AG20443 (cell line): ENCODE measurements at places on chromosomes 12 and 14.
A peak's percentile ranks its signal among the peaks of the same experiment; 100 is the strongest.

- no peak for DNase-seq
Measured at GRCh38 chr12:105109465-105110212, 2.1 kb downstream of the WASHC4 start.

DNA sequence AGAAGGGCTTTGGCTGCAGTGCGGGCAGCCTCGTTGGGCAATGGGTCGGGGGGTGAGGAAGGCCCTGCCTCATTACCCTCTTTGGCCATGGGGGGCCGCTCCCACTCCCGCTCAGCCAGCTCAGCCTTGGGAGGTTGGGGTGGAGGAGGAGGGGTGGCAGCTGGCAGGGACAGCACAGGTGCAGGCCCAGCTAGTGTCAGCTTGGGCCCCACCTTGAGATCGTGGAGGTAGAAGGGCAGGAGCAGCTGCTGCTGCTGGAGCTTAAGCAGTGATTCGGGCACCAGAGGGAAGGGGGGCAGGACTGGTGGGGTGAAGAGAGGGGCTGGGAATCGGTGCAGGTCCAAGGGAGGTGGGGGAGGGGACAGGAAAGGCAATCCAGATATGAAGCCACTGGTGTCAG is 26.0 kb downstream of the ZFHX2 start:
- no peak for DNase-seq

DNA sequence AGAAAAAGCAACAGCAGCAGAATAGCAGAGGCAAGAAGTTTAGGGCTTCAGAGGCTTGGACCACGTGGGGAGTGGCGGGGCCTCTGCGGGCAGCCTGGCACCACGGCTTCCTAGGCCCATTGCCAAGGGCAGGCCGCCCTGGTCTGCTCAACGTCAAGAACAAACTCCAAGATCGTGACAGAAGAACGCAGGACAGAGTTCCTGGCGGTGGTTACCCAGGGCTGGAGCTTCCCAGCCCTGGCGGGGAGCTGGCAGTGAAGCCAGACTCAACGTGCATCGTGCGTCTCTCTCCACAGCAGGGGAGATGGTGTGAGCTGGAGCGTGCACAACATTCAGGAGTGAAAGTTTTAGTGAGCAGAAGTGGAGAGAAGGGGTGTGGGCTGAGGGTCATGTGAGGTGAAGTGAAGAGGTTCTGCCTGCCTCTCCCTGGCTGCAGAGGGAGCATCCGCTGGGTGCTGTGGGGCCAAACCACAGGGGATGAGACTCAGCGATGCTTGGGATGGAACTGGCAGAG is 13.9 kb upstream of the CACNA2D4 start:
- peak; percentile 55 for DNase-seq

DNA sequence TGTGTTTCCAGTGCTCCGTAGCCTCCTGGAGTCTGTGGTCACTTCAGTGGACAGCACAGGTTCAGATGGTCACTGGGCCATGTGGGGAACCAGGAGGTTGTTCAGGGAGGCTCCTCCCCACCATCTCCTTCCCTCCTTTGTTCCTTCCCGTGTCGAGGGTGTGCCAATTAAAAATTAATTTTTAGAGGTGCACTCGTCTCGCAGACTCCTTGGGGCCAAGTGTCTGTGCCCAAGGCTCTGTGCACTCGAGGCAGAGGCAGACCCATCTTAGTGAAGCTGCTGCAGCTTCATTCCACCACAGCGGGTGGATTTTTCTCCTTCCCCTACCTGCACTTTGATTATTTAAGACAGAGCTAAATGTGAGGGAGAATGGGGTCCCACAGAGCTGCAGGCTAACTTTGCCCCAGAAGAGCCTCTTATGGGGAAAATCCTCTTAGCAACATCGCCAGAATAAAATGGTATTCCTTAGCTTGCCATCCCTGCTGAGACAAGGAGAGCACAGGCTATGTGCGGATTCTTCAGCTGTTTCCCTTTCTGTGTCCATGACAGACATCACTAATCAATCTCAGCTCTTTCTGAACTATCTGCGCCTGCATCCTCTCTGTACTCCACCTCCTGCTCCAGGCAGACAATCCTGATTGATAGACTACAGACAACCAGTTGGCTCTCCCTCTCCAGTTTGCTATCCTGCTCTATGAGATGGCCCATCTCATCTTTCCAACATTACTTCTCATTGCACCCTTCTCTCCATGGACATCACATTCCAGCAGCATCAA is 159.5 kb downstream of the VRK1 start:
- no peak for DNase-seq

GRCh38 chr14:51053157-51053556 is 41.7 kb downstream of the TRIM9 start:
- no peak for DNase-seq

GRCh38 chr14:70208380-70208779 is 19.6 kb upstream of the SLC8A3 start:
- DNase-seq, result no peak

DNA sequence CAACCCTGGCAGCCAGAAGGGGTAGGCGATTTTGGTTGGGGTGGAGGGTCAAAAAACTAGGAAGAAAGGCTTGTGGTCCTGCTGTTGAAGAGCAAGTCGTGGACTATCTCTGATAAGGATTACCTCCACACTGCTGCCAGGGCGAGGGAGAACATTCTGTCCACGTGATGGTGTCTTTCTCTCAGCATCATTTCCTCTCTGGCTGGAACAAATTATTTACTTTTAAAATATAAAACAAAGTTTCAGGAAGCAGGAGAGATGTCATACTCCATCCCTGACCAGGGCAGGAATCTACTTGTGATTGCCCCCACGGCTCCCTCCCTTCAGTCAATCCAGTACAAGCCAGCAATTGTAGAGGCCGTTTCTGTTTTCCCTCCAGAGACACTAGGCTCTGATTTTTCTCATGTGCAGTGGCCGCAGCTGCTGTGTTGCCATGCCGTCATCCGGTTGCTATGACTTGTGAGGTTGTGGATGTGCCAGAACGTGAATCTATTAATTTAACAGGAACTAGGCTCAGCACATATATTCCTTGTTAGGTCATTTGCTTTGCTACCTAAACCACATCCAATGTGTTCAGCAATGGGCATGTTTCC is 61.5 kb upstream of the PTGR2 start:
- peak; percentile 89 for DNase-seq

GRCh38 chr14:74538411-74539391 is 45.1 kb downstream of the ISCA2 start:
- no peak for DNase-seq

DNA sequence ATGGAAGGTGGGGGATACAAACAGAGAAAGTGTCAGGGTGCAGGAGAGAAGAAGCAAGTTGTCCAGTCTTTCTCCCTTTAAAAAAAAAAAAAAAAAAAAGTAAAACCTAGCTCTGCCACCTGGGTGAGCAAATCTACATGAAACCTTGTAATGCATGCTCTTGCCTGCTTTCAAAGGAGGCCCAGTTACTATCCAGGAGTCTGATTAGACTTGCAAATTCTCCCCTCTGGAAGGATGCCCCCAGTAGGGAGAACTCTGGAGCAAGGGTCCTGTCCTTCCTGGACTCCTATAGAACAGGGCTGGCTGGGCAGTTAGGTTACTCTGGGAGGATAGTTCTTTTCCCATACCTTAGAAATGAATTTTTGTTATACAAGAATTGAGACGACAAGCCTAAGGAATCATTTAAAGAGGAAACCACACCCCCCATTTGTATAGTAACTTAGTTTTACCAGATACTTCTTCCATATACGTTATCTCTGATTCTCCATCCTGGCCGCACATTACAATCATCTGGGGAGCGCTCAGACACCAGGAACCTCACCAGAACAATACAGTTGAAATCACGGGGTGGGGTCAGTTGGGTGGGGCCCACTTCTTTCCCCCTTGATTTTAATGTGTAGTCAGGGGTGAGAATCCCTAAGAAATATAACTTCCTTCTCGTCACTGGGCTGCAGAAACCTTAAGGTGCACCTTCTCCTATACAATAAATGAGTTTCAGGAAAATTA is 30.5 kb downstream of the RAB35 start:
- no peak for DNase-seq

GRCh38 chr14:58899317-58899713 is 261.6 kb downstream of the DACT1 start:
- DNase-seq, result peak; percentile 49

DNA sequence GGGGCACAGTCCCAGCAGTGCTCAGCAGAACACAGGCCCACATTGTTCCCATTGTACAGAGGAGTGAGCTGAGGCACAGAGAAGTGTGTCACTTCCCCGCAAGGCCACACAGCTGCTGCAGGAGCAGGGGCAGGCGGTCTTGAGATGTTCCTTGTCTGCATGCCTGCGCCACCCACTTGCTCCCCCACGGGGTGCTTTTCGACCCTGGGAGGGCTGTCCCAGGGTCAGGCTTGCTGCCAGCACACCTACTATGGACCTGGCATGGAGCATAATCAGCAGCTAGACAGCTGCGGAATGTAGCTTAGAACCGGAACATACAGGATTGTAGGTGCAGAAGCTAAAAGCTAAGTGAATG is 7.8 kb upstream of the EP400 start:
- no peak for DNase-seq

GRCh38 chr12:49921936-49922335 is 18.2 kb upstream of the FAIM2 start:
- no peak for DNase-seq

GRCh38 chr14:21525962-21526671 is at the start of gene SALL2:
SALL2 (minus strand) TSS chr14:21526346; CDS start chr14:21526127, 219 bp downstream.
- peak; percentile 57 for DNase-seq

DNA sequence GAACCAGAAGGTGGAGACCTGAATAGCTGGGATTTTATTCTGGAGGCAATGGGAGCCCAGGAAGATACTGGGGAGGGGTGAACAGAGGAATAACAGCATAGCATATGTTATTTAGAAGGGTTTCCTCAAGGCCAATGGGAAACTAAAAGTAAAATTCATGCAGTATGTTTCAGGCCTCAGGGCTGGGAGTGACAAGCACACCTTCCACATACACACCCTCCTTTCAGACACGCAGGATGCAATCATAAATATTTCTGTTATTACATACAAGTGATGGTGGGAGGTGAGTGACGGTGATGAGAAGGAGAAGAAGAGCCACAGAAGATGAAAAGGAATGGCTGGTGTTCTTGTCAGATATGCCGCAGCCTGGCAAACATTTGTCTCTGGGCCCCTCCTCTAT is 106.1 kb upstream of the FLRT2 start:
- no peak for DNase-seq

- DNase-seq, result no peak
Measured at GRCh38 chr14:103089386-103090335, 4.9 kb upstream of the EXOC3L4 start.

- DNase-seq, result peak; percentile 20
Measured at GRCh38 chr12:117441751-117442150, 80.3 kb upstream of the NOS1 start.

GRCh38 chr12:53733807-53734200 is 6.6 kb upstream of the CALCOCO1 start:
- DNase-seq, result no peak

DNA sequence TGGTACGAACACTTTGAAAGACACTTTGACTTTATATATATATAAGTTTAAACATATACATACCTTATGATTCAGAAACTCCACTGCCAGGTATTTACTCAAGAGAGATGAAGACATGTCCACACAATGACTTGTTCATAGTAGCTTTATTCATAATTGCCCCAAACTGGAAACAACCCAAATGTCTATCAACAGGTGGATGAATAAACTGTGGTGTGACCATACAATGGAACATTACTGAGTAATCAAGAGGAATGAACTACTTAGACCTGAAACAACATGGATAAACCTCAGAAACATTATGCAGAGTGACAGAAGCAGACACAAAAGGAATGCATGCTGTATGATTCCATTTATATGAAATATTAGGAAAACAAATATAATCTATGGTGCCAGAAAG is 71.1 kb downstream of the PPP1R36 start:
- no peak for DNase-seq

GRCh38 chr12:132259364-132259871 is 70.0 kb downstream of the GALNT9 start:
- no peak for DNase-seq

DNA sequence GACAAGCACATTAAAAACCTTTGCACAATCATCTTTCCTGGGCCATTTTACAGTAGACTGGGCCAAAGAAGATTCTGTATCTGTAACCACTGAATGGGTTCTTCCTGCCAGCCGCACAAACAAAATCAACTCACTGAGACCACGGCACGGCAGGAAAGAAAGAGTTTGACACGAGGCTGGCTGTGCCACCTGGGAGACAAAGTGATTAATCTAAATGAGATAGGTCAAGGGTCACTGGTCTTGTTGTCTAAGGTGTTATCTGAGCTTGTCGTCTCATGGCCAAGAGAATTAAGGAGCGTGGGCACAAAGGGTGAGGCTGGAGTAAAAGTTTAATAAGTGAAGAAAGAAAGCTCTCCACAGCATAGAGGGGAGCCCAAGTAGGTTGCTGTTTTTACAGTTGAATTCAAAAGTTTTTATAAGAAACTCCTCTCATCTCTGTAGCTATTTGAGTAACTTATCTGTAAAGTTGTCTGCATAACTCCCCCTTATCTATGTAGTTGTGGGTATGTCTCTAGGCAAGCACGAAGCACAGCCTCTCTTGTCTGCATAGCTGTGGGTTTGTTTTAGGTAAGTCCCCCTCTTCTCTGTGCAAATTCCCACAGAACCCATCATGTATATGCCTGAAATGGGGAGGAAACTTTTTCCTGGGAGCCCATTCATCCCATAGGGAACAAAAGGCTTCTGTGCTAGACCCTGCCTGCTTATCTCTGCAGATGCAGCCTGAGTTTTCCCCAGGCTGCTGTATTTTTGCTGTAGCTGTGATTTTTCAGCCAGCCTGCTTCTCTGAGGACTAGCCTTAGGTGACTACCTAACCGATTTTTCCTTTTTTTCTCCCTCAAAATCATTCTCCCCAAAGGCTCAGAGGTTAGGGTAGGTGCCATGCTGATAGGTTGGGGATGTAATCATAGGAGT is 1314.6 kb upstream of the TMEM132C start:
- no peak for DNase-seq

DNA sequence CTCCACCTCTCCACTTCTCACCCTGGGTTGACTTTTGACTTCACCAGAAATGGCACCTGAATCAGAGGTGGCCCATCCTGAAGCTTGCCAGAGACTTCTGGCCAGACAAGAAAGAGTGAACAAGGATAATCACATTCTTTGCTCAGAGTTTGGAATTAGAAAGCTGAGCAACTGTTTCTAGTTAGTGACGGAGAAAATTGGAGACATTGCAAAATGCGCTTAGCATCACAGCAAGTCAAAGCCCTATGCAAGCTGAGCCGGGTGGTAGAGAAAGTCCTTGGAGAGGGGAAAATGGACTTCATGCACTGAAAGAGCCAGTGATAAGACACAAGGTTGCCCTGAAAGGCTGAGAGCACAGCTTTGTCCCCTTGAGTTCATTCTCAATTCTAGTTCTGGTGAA is 161.8 kb downstream of the PAH start:
- no peak for DNase-seq
